ENCODE measurements at places on chromosomes 4 and X. TPM values are rescaled to one million over a fixed set of nuclear protein-coding genes. Genes with fewer than 3 reads are reported as not detected.

- no peak overlapping the region for H3K4me3 ChIP-seq
- no peaks in the 10 kb centered on the region for H3K27me3 ChIP-seq
- no peak overlapping the region for H3K27ac ChIP-seq
- no peak for DNase-seq
These were observed 195.0 kb upstream of the GATB start for GRCh38 chr4:151955721-151956380.

- no peak for DNase-seq
- no peaks in the 10 kb centered on the region for H3K36me3 ChIP-seq
- H3K27me3 ChIP-seq: no peaks in the 10 kb centered on the region
- no peak overlapping the region for H3K4me3 ChIP-seq
- no peaks in the 10 kb centered on the region for H3K4me1 ChIP-seq
- H3K27ac ChIP-seq: no peak overlapping the region
These were observed 45.6 kb upstream of the CHRNA9 start for GRCh38 chr4:40289366-40290188.

DNA sequence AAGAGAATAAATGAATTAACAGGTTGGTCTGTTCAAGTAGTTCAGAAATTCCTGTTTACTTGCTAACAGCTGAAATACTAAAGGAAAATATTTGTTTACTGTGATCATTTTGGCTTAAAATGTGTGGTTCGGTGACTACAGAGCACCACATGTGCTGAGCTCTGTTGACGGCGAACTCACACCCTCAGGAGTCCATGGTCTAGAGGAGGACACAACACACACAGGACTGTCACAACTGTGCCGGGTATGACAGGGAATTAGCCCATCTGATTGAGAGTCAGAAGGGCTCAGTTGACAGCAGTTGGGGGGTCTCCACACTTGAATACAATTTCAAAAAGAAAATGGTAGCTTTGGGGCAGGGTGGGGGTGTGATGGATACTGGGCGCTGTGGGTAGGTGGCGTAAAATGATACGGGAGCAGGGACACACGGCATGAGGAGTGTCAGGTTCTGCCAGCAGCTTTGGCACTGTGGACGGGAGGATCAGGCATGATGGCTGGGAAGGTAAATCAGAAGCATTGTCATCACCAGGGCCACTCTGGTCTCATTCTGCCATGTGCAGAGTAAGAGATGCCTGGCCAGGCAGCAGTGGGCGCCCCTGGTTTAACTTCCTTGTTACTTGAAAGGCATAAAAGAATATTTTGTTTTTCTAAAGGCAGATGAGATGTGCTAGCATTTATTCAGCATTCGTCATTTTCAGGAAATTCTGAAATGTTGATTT is 33.3 kb downstream of the CLDN22 start:
- no peak overlapping the region for H3K27ac ChIP-seq
- H3K4me3 ChIP-seq: no peak overlapping the region
- no peaks in the 10 kb centered on the region for H3K36me3 ChIP-seq
- no peaks in the 10 kb centered on the region for H3K4me1 ChIP-seq
- no peaks in the 10 kb centered on the region for H3K27me3 ChIP-seq

GRCh38 chr4:181538431-181538830 is 704.8 kb upstream of the TENM3 start:
- no peaks in the 10 kb centered on the region for H3K36me3 ChIP-seq
- DNase-seq: no peak
- no peak overlapping the region for H3K4me3 ChIP-seq
- no peak overlapping the region for H3K27ac ChIP-seq
- no peaks in the 10 kb centered on the region for H3K4me1 ChIP-seq

- no peak overlapping the region for H3K27ac ChIP-seq
- H3K27me3 ChIP-seq: no peaks in the 10 kb centered on the region
- no peak overlapping the region for H3K4me3 ChIP-seq
- no peaks in the 10 kb centered on the region for H3K36me3 ChIP-seq
- H3K4me1 ChIP-seq: no peaks in the 10 kb centered on the region
These were observed 2054.9 kb downstream of the PCDH7 start for GRCh38 chr4:32775049-32775448.

CCDC149 gene
- 12.2 TPM for total RNA-seq
